ENCODE measurements at places on chromosomes 1 and 21.

GRCh38 chr1:3955196-3955772 lies 55.2 kb upstream of the C1orf174 start:
- DNase-seq, result no peak

GRCh38 chr1:186042230-186042629 lies 308.0 kb downstream of the HMCN1 start:
- DNase-seq, result no peak

GRCh38 chr1:26971590-26971989 lies 11.3 kb upstream of the KDF1 start:
- no peak for DNase-seq

GRCh38 chr1:11943619-11944018 lies 9.1 kb downstream of the PLOD1 start:
- no peak for DNase-seq

DNA sequence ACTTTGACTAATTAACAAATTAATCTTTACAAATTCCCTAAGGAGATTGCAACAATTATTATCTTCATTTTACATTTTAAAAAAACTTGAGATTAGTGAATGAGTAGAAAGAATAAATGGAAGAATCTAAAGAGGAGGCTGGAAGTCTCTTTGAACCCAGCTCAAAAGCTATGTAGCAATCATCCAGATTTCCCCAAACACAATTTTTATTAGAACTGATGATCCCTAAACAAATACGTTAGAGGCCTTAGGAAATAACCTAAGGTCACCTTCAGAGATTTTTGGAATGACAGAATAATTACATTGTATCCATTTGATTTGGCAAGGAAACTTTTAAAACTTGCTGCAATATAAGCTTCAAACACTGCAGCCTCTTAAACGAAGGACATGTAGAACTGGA lies 242.4 kb upstream of the LYPLAL1 start:
- no peak for DNase-seq

GRCh38 chr1:228323401-228323800 lies 83.2 kb downstream of the TRIM11 start:
- DNase-seq, result no peak

All from NCI-H460 (cell line).